ENCODE measurements at places on chromosomes 6 and 20.

GRCh38 chr20:23203310-23203709, 117.2 kb upstream of the CD93 start:
- no peak for DNase-seq

- DNase-seq, result no peak
Measured at GRCh38 chr6:37618916-37619590, 78.6 kb downstream of the MDGA1 start.

DNA sequence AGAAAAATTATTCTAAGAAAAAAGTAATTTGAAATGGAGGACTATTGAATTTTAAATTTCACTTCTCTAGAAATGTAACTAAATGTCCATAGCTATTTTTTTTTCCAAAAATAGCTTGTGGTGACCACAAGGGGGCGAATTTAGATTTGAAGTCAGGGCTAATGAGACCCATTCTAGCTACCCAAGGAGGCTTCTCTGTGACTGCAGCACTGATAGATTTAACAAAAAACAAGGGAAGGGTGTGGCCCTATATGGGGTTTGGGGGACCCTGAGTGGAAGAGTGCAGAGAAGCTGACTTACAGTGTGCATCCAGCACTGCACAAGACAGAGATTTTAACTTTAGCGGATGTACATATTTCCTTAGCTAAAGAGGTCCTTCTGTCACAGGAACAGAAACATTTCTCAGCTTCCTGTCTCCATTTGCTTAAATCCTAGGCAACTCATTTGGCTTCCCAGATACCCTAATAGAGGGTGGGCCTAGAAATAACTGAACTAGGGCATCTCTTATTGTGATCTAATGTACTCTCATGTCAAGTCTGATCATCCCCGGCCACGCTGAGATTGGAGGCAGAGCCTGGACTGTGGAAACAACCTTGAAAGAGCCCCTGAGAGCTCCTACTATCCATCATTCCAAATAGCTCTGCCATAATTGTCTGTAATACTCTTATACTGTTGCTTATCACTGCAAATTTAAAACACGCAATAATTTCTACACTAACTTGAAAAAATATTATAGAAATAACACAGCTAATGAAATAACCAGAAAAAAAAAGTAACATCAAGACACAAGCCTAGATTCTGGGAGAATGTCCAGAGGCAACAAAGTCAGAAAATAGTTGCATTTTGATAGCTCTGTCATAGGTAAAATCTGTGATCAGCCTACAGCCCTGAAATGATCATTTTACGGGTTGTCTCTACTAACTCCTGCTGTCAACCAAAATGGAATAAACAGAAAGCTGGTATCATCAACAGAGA, 93.6 kb downstream of the SNAP91 start:
- DNase-seq, result peak; percentile 70

DNA sequence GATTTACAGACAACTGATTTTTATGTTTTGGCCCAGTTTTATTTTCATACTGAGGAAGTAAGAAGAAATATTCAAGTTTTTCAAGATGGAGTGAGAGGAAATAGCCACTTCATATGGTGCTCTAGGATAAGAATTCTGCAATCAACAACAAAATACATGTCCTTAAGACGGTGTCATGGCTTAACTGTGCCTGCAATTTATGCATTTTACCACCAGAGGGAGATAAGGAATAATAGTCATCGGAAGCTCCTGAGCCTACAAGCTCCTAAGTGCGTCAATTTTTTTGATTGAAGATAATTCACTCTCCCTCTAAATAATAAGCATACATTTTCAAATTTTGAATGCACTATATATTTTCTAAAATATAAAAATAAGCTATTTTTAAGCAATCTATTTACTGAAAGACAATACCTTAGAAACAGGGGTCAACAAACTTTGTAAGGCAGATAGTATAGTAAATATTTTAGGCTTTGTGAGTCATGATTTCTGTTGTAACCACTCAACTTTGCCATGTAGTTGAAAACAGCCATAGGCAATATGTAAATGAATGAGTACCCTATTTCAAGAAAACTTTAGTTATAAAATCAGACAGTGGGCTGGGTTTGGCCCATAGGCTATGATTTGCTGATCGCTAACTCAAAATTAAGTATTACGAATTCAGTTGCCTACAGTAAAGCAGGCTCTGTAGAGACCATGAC, 230.9 kb upstream of the DTNBP1 start:
- DNase-seq, result peak; percentile 73

All from hematopoietic multipotent progenitor cell treated with erythropoietin and hydrocortisone succinate and interleukin-3 and kit ligand, for 6 days (in vitro differentiated cells).